ENCODE measurements at places on chromosomes 1 and 21.

- no peak for DNase-seq
Measured at GRCh38 chr1:21322681-21323016, 32.4 kb upstream of the ECE1 start.

DNA sequence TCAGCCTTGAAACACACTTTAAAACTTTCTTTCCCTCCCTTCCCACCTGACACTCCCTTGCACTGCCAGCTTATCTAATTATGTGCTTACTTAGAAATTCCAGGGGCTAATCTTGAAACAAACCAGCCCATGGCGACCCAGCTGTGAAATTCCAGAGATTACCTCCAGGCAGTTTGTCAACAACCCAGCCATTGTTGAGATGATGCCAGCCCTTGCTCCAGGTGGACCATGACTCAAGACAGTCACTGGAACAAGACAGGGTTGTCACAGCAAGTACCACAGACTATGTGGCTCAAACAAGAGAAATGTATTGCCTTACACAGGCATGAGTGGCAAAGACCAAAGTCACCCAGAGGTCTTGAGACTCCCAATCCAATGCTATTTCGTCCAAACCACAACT lies 7.9 kb downstream of the FYB2 start:
- no peak for DNase-seq

DNA sequence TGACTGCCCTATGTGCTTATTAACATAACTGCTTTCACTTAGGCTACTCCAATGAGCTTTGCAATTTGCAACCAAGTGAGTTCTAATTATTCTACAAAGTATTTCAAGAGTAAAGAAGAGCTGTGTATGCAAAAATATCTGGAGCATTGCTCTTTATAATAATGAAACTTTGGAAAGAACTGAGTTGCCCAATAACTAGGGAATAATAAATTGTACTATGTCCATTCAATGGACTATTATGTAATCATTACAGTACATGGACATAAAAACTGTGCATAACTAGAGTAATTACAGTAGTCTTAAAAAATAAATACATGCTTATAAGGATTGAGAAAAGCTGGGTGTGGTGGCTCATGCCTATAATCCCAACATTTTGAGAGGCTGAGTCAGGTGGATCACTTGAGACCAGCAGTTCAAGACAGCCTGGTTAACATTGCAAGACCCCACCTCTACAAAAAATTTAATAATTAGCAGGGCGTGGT lies 70.3 kb upstream of the JAK1 start:
- DNase-seq: no peak

DNA sequence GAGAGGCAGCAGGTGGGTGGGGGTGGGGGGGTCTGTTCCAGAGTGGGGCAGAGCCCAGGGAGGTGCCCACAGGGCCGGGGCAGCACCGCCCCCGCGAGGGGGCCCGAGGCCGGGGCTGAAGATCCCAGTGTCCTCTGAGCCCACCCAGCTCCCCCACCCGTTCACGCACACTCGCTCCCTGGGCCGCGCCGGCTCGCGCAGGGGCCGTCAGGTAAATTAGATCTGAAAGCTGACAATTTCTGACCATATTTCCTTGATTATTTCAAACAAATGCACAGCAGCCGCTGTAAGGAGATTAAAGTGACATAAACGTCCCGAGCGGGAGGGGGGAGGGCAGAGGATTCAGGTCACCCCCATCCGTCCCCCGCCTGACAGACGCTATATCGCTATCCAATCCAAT lies 118.0 kb downstream of the CASZ1 start:
- DNase-seq: no peak

DNA sequence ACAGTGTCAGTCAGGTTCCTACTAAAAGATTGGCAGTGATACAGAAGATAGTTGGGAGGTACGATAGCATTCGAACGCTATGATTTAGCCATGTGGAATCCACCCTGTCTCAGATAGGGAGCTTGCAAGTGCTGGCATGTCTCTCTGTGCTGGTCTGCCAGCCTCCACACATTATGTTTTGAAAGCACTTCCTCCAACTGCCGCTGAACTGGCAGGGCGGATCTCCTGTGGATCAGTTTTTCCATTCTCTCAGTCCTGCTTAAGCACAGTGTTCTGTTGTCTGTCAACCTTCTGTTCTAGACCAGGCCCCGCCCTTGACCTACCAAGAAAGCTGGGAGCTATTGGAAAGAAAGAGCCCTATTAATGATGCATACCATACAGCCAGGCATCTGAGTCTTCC lies 65.5 kb upstream of the PALMD start:
- DNase-seq: no peak

GRCh38 chr1:40064797-40065499 lies 24.4 kb downstream of the CAP1 start:
- no peak for DNase-seq

- no peak for DNase-seq
Measured at GRCh38 chr1:178353524-178353923, 143.2 kb downstream of the CLEC20A start.

- no peak for DNase-seq
Measured at GRCh38 chr1:15943992-15944307, 32.0 kb downstream of the ZBTB17 start.

- no peak for DNase-seq
Measured at GRCh38 chr1:47443530-47444296, 5.9 kb downstream of the FOXD2 start.

GRCh38 chr1:147892731-147893214 lies 9.8 kb upstream of the GJA8 start:
- no peak for DNase-seq

- no peak for DNase-seq
Measured at GRCh38 chr1:60868901-60869663, 213.3 kb upstream of the NFIA start.

GRCh38 chr1:179295164-179295755 lies 1.7 kb downstream of the SOAT1 start:
- no peak for DNase-seq

DNA sequence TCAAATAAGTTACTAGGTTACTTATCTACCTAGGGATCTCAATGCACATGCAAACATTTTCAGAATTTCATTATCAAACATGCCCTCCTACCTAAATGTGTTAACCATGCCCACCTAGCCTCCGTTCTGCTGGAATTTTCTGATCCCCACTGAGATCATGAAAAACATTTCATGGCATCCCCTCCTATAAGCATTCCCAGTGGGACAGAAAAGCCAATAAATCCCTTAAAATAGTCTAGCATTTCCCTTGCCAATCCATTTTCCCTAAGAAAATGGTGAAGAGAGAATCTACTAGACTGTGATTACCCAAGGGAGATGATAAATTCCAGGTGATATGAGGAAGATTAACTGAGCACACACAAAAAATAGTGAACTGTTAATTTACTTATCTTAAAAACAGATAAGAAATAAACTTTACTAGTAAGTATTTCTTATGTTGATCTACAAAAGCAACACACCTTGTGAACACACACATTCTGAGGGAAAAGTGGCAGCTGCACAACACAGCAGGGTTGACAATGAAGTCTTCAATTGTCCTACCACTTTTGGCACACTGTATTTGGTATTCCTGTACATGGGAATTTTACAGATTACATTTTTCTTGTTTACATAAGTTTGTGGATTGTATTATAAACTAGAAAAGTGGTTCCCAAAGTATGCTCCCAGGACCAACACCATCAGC lies 49.6 kb downstream of the ARID4B start:
- no peak for DNase-seq

GRCh38 chr1:2350911-2351655 lies 40.3 kb downstream of the MORN1 start:
- DNase-seq: no peak

DNA sequence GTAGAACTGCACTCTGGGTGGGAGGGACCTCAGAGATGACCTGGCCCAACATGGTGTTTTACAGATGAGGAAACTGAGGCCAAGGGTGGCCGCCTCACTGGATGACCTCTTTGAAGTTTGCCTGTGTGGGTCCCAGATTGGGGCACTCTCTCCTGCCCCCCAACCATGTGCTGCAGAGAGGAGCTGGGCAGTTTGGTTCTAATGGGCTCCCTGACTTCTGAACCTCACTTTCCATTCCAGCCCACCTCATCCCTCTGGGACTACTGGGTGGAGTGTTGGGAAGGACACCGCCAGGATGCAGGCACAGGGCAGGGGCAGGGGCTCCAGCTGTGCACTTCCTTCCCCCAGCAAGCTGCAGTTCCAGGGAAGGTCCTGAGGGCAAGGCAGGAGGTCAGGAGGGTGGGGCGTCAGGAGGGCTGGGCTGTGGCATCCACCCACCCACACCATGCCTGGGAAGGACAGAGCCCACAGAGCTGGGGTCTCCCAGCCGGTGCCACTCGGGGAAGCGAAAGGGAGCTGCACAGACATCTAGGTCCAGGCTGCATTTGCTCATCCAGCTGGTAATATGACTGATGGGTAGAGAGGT lies 10.3 kb upstream of the EPS8L3 start:
- no peak for DNase-seq

- DNase-seq: no peak
Measured at GRCh38 chr1:205189131-205189530, 22.4 kb downstream of the DSTYK start.

GRCh38 chr1:246639732-246640131 lies 73.5 kb downstream of the CNST start:
- no peak for DNase-seq

DNA sequence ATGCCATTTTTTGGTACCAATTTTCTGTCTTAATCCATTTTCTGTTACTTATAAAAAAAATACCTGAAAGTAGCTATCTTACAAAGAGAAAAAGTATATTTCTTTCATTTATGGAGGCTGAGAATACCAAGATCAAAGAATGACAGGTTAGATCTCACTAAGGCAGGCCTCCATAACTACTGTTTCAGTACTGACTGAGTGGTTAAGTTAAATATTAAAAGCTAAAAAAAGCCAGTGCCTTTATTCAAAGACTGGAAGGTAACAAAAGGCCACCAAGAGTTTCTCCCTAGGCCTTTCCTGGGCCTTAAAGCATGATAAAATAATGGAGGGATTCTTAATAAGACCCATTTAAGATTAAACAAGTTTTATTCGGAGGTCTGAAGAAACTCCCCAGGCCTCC lies 687.7 kb upstream of the ADGRL4 start:
- no peak for DNase-seq

- DNase-seq: no peak
Measured at GRCh38 chr1:74818241-74818640, 85.3 kb downstream of the TYW3 start.

- DNase-seq: no peak
Measured at GRCh38 chr1:19403256-19403655, 82.1 kb downstream of the CAPZB start.

DNA sequence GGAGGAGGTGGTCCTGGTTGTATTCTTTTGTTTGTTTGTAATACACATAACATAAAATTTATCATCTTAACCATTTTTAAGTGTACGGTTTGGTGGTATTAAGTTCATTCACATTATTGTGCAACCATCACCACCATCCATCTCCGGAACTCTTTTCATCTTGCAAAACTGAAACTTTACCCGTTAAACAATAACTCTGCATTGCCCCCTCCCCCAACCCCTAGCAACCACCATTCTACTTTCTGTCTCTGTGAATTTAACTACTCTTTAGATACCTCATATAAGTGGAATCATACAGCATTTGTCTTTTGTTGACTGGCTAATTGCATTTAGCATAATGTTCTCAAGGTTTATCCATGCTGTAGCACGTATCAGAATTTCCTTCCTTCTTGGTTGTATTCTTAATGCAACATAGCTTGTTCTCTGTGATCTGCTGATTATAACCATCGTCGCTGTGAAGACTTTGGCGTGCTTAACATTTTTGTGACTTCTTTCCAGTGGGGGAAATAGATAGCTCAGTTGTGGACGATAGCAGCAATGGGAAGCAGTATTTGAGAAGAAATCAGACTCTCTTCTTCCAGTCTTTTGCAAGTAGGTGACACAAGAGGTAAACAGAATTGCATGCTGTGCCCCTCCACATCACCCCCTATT lies 117.5 kb upstream of the HOOK1 start:
- no peak for DNase-seq

DNA sequence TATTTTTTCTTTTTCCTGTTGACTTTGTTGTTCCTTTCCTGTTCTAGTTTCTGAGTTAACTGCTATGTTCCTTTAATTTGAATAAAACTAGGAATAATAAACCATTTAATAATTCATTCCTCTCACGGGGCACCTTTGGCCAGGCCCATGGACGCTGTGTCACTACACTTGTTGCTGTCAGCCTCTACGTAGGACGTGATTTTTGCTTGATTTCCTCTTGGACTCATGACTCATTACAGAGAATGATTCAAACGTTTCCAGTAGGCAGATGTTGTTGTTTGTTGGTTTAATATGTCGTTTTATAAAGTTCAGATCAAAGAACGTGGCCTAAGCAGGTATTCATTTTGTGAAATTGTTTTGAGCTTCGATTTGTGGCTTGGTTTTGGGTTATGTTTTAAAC lies 9.1 kb upstream of the SLC19A1 start:
- DNase-seq: no peak

DNA sequence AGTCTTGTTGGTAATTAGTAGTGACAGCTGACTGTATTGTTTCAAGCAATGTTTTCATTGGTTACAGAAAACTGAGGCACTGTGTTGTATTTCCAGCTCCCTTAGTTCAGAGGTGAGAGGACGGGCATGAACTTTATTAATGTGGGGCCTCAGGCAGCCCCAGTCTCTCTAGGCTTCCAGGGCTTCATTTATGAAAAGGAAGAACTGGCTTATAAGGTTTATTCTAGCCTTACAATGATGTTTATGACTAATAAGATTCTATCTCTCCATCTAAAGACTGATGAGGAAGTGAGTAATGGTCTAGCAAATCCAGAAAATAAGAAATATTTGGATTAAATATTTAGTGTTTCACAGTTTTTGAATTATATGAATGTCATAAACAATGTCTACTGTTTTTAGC lies 41.5 kb downstream of the CBS start:
- DNase-seq: no peak

DNA sequence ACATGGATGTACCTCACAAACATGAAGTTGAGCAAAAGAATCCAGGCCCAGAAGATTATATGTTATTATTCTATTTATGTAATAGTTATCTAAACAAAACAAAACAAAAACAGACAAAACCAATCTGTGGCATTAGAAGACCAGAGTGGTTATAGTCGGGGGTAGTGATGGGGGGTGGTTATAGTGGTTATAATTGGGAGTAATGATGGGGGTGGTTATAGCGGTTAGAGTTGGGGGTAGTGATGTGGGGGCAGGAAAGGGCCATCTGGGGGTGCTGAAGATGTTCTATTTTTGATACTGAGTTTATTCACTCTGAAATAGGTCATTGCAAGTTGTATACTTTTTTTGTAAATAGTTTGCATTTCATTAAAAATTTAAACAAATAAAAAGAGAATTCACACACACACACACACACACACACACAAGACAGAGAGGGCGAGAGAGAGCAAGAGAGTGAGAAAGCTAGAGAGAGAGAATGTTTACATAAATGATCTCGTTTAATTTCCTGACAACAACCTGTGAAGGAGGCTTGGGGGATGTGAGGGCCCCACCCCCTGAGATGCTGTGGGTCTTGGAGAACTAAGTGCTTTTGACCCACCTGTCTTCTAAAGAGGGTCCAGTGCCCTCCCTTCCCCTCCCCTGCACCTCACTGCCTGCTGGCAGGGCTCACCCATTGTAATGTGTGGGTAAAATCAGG lies 37.4 kb downstream of the RHOU start:
- DNase-seq: no peak

DNA sequence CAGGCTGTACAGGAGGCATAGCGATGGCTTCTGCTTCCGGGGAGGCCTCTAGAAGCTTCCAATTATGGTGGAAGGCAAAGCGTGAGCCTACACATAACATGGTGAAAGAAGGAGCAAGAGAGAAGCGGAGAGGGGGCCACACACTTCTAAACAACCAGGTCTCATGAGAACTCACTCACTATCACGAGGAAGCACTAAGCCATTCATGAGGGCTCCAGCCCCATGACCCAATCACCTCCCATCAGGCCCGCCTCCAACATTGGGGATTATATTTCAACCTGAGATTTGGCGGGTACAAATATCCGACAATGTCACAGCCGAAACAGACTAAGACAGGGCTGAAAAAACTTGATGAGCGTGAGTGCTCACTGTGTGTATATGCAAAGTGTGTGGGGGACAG lies 89.3 kb upstream of the CNIH3 start:
- DNase-seq: no peak

Measured in 8988T (cell line).